ENCODE measurements at places on chromosomes 4 and X.
A peak's percentile ranks its signal among the peaks of the same experiment; 100 is the strongest.

DNA sequence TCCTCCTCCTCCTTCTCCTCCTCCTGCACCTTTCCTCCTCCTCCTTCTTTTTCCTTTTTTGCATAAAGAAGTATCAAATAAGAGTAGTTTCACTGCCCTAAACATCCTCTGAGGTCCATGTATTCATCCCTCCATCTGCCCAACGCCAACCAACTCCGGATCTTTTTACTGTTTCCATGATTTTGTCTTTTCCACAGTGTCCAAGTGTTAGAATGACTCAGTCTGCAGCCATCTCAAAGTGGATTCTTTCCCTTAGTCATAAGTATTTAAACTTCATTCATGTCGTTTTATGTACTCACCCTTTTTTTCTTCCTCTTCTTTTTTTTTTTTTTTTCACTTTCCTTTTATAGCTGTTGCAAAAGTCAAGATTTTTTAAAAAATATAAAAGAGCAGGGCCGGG, 12.9 kb downstream of the CSF2RA start:
- DNase-seq, result no peak

- peak; percentile 24 for DNase-seq
Measured at GRCh38 chrX:102515975-102516941, at the start of gene TMSB15A. Gene TMSB15A (minus strand): TSS chrX:102516739.

DNA sequence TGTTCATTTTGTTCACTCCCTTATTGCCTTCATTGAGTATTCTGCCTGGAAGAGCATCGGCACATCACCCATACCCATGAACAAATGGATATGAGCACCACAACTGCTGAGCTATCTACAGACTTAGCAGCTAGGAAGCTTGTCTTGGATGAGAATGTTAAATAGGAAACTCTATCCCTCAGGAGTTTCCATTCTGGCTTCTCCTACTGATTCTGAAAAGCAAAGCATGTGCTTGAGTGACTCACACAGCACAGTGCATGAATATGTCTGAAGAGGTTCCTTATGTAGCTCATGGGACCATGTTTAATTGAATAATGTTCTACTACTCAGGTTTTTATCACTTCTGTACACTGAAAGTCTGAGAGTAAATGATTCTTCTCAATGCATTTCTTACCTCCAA, 57.3 kb upstream of the MXRA5 start:
- no peak for DNase-seq

DNA sequence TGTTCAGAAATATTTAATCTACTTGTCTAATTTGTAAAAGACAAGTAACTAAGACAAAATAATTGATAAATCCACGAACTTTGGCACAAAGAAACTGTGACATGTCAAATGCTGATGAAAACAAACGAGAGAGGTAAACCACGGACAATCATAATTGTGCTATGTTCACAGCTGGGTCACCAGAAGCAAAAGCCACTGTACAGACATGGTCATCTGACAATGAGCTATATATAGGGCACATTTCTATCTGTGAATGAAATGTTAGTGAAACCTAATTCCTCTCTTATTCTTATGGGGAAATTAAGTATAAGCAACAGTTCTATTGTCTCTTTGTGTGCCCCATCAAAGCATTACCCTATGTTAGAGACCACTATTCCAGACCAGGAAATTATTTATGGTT, 444.0 kb upstream of the TRAM1L1 start:
- DNase-seq, result no peak

- peak; percentile 17 for DNase-seq
Measured at GRCh38 chrX:22063284-22063683, 31.2 kb downstream of the PHEX start.

- no peak for DNase-seq
Measured at GRCh38 chr4:141416219-141416618, 195.5 kb downstream of the ZNF330 start.

DNA sequence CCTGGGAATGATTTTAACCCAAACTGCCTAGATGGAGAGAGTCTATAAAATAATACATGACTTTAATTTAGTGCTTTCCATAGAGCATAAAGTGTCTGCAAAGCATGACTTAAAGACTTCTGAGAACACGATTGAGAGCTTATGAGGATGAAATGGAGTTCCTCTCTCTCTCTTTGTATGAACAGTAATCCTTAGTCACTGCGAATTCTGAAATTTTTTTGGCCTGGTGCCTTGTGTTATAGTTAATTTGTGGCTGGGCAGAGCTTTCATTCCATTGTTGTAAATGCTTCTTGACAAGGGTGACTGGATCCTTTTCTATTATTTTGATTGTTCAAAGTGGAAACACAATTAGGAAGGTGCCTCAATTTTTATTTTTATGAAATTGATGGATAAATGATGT, 179.5 kb downstream of the CEP135 start:
- DNase-seq, result no peak

GRCh38 chr4:85369703-85370380, 105.1 kb upstream of the ARHGAP24 start:
- DNase-seq, result no peak

DNA sequence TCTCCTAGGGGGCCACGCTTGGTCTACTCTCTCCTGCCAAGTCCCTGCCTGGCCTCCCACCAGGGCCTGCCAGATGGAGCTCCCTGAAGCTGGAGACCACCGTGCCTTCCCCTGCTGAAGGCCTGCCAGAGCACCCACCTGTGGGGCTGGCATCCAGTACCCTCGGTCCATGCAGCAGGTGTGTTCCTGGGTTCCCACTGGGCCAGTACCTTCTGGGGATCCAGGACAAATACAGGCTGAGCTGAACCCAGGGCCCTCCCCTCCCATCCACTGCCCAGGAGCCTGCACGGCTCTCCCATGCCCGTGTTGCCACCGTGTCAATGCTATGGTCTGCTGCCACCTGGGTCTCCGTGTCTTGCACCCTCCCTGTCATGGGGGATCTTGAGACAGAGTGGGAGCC, 68.8 kb downstream of the ABLIM2 start:
- no peak for DNase-seq

DNA sequence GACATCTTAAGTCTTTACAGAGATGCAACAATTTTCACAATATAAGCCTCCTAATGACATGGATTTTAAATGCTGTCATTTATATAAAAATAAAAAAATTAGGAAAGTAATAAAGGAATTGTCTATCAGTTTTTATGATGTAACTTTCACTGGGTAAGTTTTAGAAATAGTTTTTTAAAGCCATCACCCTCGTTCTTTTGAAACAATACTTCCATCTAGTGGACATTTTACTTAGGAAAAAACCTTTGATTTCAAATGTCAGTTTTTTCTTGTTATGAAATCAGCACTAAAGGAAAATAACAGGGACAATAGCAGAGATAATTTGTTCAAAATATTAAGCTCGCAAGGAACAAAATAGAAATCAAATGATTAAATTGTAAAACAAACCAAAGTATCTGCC, 24.3 kb upstream of the NDNF start:
- DNase-seq, result no peak

GRCh38 chrX:118208481-118208880, 91.9 kb upstream of the KLHL13 start:
- DNase-seq, result no peak

GRCh38 chrX:39911278-39911897, 186.4 kb downstream of the BCOR start:
- DNase-seq, result no peak

GRCh38 chr4:7811536-7812191, 128.0 kb downstream of the AFAP1 start:
- DNase-seq, result no peak

DNA sequence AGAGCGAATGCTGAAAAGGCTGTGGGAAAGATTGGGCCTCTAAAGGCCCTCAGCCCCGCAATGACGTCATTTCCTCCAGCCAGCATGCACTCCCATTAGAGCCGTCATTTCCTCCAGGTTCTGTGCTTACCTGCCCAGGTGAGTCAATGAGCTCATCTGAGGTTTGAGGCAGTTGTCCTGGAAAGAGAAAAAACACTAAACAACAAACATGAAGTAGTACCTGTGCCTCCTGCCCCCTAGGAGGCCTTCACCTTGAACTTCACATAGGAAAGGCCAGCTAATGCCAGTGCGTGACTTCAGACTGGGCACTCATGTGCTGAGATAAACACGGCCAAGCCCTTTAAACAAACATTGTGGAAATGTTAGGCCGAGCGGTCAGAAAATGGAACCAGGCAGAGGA, 55.9 kb downstream of the FHDC1 start:
- no peak for DNase-seq

DNA sequence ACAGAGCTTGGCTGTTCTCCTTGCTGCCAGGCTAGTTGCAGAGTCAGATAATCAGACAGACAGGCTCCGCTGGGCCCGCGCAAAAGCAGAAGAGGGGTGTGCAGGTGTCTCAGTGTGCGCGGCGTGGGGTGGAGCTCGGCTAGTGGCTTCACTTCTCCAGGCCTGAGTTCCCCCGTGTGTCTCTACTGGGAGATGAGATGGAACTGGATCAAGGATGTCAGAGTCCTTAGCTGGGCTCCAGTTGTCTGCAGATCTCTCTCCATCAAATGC, 21.1 kb downstream of the HTRA3 start:
- DNase-seq, result no peak

DNA sequence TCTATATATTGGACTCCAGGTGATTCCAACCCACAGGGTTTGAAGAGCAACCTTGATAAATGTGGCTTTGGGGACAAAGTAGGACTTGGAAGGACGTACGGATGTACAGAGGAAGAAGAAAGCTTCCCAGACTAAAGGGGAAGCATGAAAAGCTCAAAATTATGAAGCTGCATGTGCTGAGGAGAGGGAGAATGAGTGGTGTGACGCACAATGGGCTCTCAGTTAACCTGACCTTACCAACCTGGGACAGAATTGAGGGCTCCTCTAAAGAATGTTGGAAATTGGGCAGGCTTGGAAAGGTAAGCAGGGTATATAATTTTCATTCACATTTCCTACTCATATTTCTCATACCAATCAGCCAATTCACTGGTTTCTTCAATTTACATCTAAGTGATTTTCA, 10.5 kb upstream of the TIGD2 start:
- no peak for DNase-seq

- no peak for DNase-seq
Measured at GRCh38 chr4:47490550-47490949, 5.5 kb downstream of the ATP10D start.

DNA sequence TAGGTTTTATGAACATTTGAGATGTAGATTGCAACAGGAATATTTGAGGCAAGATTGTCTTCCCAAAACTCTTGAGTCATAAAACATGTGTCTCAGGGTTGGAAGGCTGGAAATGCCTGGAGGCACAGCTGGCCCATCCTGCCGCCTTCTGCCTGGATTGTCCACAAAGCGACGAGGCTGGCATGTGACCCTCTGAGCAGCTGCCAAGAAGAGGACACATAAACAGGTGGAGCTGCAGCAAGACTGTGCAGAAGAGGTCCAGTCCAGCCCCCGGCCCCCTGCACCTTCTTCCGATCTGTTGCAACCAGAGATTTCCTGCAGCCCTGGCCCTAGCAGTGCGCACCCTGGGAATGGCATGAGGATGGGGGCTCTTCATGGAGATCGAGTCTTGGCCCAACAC, 101.9 kb upstream of the BCOR start:
- no peak for DNase-seq

- DNase-seq, result no peak
Measured at GRCh38 chrX:107563824-107564223, 64.5 kb upstream of the PRPS1 start.

DNA sequence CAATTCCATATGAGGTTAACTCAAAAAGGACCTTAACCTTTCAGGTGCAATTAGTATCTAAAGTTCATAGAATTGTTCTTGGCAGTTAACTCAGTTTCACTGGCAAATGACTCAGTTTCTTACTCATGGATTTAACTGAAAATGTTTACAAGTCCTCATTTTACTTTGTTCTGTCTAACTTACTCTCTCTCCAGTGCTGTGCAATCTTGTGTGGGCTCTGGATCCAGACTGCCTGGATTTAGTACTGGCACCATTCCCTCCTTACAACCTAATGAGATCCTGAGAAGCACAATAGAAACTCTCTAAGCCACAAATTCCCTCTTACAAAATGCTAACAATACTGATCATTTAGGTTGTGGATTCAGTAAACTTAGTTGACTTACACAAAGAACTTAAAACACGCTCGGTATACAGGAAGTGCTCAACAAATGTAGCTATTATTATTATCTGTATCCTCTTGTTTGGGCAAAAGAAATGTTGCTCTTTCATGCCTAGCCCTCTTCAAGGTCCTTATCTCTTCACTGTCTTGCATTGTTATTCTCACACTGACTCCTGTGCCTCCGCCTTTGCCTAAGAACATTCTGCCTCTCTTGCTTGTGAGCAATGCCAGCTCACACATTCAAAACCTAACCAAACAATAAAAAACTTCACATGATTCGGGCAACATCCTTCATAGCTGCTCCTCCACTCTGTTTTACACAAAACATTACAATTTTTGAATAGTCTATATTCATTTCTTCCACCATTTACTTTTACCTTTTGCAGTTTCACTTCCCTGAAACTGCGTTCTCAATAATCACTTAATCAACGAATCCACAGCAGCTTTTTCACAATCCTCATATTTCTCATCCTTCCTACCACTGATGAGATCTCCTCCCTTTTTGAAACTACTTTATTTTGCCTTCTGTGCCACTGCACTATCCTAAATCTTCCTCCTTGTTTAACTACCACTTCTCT, 91.8 kb downstream of the PDE5A start:
- no peak for DNase-seq

GRCh38 chr4:110022457-110022856, 109.8 kb downstream of the EGF start:
- no peak for DNase-seq

GRCh38 chr4:164924670-164925238, 47.8 kb downstream of the APELA start:
- no peak for DNase-seq

GRCh38 chrX:40855932-40856515, 120.7 kb upstream of the MED14 start:
- no peak for DNase-seq

DNA sequence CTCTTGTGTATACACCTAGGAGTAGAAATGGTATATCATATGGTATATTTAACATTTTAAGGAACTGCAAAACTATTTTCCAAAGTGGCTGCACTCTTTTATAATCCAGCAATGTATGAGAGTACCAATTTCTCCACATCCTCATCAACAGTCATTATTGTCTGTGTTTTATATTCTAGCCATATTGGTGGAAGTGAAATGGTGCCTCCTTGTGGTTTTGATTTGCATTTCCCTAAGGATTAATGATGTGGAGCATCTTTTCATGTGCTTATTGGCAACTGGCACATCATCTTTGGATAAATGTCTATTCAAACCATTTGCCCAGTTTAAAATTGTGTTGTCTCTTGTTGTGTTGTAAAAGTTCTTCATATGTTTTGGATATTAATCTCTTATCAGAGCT, 9.6 kb downstream of the BMP15 start:
- DNase-seq, result no peak
